ENCODE measurements at places on chromosomes 11 and 22.
A peak's percentile ranks its signal among the peaks of the same experiment; 100 is the strongest.

GRCh38 chr11:58358969-58359368 is at the start of gene OR5B17:
TSS of gene OR5B17 (minus strand) at chr11:58359069. CDS start at chr11:58359069, 0 bp downstream.
- DNase-seq, result no peak

DNA sequence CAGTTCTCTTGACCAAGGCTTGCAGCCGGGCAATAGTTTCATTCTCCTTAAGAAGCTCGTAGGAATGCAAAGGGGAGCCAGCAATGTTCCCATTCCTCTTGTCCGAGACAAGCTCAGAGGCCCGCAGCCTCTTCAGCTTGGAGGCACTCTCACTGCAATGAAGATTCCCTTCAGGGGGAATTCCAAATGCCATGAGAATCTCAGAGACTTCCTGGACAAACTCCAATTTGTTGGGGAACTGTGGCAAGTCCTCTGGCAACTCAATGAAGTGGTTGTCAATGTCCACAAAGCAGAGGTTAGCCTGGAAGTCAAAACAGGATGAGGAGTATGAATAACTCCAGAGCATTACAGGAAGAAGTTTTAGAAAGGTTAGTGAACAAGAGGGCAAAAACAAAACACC is 84.4 kb downstream of the DENND5A start:
- DNase-seq, result no peak

DNA sequence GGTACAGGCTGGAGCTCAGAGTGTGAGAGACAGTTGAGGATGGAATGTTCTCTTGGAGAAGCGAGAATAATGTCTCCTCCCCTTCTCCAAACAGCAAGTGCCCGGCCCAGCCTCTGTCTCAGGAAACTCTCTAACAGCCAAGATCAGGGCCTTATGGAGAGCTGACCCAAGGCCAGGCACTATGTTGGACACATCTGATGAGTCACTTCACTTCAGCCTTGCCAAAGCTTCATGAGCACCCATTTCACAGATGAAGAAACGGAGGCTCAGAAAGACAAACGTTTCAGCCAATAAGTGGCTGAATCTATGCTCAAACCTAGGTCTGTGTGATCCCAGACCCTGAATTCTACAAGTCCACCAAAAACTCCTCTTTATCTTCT is 22.1 kb upstream of the CHKA start:
- DNase-seq, result no peak

- no peak for DNase-seq
These were observed 8.0 kb upstream of the CHST1 start for GRCh38 chr11:45673441-45673840.

GRCh38 chr22:48072777-48073176 is 1310.3 kb downstream of the TBC1D22A start:
- DNase-seq, result no peak

- DNase-seq, result peak; percentile 6
These were observed 73.0 kb upstream of the VPREB1 start for GRCh38 chr22:22171357-22172218.

DNA sequence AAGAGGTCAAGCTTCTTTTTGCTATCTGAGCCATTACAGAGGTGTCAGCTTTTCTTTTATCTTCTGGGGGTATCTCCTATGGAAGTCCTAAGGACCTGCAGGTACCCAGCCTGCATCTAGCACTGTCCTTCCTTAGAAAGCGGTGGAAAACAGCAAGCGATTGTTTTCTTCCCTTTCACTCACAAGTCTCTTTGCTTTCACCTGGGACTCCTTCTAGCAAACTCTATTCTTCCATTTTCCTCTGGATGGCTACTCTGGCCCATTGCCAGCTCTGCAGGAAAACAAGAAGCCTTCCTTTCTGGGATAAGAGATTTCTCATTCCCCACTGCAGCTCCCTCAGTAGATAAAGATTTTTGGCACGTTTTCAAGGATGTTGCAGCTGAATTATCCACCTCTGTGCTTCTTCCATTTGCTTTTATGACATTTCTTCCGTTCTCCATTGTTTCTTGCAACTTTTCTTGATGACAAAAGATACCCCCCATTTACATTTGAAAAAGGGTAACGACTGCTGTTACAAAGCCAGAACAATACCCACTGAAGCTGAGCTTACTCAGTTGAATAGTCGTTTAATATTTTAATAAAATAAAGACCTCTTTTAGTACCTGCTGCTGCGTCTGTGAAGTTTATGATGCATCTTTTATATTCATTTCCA is 40.2 kb upstream of the BDNF start:
- no peak for DNase-seq

- no peak for DNase-seq
These were observed 30.7 kb downstream of the PRR5L start for GRCh38 chr11:36326524-36327419.

GRCh38 chr11:59678813-59679165 is 10.0 kb upstream of the PATL1 start:
- DNase-seq, result peak; percentile 82
